ENCODE measurements at places on chromosomes 13 and 19. TPM values are rescaled to one million over a fixed set of nuclear protein-coding genes. Genes with fewer than 3 reads are reported as not detected.

DNA sequence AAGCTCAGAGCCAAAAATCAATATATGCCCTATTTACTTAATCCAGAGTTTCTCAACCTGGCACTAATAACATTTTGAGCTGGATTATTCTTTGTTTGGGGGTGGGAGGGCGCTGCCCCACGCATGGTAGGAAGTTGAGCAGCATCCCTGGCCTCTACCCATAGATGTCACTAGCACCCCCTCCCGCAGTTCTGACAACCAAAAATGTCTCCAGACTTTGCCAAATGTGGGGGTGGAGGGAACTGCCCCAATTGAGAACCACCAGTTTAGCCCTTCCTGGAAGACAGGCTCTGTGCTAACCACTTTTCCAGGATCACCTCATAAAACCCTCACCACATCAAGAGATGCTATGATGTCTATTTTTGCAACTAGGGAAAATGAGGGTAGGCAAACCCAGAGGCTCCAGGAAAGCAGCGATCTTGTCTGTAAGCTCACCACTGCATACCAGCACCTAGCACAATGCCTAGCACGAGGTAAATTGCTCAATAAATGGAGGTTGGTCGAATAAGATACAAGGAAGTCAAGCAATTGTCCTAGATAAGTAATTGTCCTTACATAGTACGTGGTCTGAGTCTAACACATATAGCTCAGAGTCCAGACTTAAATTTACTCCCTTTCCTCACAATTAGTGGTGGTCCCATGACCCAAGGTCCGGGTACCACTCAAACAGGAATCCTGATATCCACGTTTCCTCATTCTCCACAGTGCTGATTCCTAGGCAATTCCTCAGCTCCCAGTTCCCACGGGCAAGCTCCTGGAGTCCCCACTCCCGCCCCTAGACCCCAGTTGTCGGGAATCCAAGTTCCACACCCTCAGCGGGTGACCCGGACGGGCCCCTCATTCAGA lies 892 bp downstream of the TRIR start:
- no peaks in the 10 kb centered on the region for H3K36me3 ChIP-seq
- H3K27me3 ChIP-seq = no peaks in the 10 kb centered on the region
- H3K4me1 ChIP-seq = peaks cover 4% of the 10 kb centered on the region
- peak overlapping the region; percentile 93 for H3K4me3 ChIP-seq

DNA sequence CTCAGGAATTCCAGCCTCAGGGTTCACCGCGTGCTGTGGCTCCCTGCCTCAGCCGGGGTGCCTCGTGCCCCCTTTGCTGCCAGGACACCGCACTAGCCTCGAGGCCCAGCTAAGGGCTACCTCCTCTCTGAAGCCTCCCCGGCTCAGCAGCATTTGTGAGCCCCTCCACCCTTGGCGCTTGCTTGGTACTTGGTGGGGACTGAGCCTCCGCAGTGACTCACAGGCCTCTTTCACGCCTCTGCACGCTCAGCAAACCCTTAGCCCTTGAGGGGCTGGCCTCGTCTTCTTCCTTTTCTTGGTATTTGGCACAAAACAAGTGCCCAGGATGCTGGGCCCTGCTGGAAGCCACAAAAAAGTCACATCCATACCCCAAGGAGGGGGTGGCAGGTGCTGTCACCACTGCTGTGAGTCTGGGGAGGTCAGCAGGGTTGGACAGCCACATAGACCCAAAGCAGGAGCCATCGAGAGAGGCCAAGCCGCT lies 85.4 kb upstream of the TM9SF2 start:
- DNase-seq = peak; percentile 68
- H3K27ac ChIP-seq = no peak overlapping the region
- H3K4me1 ChIP-seq = no peaks in the 10 kb centered on the region
- H3K36me3 ChIP-seq = no peaks in the 10 kb centered on the region
- no peak overlapping the region for H3K4me3 ChIP-seq

GRCh38 chr19:54136086-54136863 lies 1.3 kb upstream of the CNOT3 start:
- peak overlapping the region; percentile 13 for H3K4me3 ChIP-seq
- no peak overlapping the region for H3K27ac ChIP-seq
- H3K27me3 ChIP-seq = no peaks in the 10 kb centered on the region
- DNase-seq = peak; percentile 39

C19orf33 gene
- total RNA-seq = 2.2 TPM

CYP4F3 gene
- total RNA-seq = 0.71 TPM

All from aorta (tissue), 5 donors.